ENCODE measurements at places on chromosomes 2 and 18.

DNA sequence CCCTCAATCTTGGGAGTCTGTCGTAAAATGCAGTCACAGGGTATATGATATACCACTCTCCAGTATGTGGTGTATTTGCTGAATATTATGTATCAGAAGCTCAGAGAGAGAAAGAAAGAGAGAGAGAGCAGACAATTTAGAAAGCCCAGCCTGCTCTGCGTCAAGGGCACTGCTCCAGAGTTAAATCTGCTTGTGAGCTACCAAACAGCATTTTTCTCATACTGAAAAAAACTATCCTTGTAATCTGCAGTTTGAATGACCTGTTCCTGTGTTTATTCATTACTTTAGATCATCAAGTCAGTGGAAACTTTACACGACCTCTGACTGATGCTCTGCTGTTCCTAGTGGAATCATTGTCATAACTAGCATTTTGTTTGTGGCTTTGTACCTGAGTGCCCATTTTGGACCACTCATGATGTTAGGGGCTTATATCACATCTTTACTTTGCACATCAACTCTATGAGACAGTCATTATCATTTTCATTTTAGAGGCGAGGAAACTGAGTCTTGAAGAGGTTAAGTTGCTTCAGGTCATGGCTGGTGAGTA, 89.2 kb upstream of the PELI1 start:
- DNase-seq: no peak

GRCh38 chr18:33696332-33697162, 118.5 kb downstream of the ASXL3 start:
- DNase-seq: no peak

DNA sequence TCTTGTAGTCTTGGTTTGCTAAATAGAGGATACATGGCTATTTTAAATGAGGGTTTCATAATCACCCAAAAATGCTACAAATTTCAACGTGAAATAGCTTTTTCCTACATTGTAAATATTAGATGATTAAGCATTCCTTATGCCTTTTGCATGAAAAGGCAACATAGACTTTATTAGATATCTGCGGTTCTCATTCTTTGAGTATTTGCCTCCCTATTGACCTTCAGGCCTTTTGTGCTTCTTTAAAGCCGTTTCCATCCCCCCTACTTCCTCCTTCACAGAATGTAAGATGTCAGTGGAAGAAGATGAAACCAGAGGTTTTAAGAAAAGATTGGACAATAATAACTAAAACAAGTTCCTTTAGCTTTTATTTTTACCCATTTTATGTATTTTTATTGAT, 144.1 kb downstream of the UBE2E3 start:
- DNase-seq: no peak

DNA sequence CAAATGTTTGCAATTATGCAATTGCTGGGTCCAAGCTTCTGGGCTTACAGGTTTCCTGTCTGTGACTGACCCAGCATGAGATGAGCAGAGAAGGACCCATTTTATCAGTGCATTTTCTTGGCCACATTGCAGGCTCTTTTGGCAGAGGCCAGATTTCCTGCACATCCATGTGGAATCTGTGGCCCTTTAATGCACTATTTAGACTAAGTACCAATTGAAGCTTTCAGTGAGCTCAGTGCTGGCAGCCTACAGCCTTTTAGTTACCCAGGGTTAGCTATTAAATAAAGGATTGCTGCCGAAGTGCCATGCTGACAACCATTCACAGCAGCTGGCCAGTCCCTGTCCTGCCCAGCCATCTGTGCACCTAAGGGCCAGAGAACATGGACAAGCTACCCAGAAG, 165.0 kb downstream of the ANKRD30B start:
- DNase-seq: no peak
